Activated T-cell treated with anti-CD3 and anti-CD28 coated beads for 24 hours (primary cell): ENCODE measurements at places on chromosomes 2 and 18.

DNA sequence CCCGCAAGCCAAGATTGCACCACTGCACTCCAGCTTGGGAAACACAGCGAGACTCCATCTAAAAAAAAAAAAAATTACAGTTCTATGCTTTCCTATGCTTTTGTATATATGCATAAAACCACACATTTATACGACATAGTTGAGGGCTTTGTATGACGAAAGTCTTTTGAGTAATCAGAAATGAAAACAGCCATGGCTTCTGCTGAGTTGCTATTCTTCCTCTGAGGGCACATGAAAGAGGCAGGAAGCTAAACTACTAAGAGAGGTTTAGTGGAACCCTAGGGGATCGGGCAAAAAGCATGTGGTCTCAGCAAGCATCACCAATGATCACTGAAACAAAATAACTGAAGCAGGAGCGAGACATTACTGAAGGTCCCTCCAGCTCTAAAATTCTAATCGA lies 99.6 kb downstream of the ZAP70 start:
- no peak for DNase-seq

DNA sequence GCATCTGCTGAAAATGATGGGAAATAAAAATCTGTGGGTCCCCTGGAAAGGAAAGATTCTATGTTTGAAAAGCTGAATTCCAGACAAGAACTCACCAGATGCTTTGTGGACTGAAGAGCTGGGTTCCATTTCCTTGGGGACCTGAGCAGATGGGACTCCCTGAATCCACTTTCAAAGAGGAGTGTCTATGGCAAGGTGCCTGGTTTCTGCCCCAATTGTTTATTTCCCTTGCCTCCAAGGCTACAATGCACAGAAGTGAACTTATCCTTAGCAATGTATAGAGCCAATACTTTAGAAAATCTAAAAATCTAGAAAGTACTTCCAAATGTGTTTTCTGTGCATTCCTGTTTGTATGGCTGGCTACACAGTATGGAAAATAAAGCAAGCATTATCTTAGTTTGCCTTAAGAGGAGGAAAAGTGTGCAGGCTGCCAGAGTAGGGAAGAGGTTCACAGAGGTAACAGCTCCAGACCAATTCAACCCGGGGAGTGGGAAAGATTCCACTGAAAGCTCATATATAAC lies 420.5 kb downstream of the NRXN1 start:
- DNase-seq = no peak

GRCh38 chr2:223930103-223930976 lies 14.8 kb downstream of the WDFY1 start:
- DNase-seq = no peak

GRCh38 chr2:129336276-129336675 lies 643.2 kb upstream of the RAB6C start:
- no peak for DNase-seq

- no peak for DNase-seq
Observed at GRCh38 chr2:23198316-23199114, 186.5 kb upstream of the KLHL29 start.

- DNase-seq = no peak
Observed at GRCh38 chr2:154343282-154343681, 355.2 kb upstream of the KCNJ3 start.

- DNase-seq = no peak
Observed at GRCh38 chr2:126444512-126444911, 211.4 kb upstream of the GYPC start.

- DNase-seq = no peak
Observed at GRCh38 chr2:189952536-189953109, 109.9 kb downstream of the MSTN start.

DNA sequence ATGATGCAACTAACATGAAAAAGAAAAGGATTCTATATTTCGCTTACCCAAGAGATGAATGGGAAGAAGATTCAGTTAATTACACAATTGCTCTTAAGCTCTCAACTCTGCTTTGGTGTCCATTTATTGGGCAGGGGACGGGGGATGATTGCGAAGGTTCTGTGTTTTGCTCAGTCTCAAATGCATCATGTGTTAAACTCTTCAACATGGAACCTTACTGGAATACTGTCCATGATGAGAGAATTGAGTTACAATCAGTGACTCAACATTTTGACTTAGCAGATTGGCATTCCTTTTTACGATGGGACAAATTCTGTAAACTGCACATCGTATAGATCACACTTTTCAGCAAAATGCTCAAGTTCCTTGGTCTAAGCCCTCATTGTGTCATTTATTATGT lies 135.6 kb downstream of the RBMS1 start:
- no peak for DNase-seq

DNA sequence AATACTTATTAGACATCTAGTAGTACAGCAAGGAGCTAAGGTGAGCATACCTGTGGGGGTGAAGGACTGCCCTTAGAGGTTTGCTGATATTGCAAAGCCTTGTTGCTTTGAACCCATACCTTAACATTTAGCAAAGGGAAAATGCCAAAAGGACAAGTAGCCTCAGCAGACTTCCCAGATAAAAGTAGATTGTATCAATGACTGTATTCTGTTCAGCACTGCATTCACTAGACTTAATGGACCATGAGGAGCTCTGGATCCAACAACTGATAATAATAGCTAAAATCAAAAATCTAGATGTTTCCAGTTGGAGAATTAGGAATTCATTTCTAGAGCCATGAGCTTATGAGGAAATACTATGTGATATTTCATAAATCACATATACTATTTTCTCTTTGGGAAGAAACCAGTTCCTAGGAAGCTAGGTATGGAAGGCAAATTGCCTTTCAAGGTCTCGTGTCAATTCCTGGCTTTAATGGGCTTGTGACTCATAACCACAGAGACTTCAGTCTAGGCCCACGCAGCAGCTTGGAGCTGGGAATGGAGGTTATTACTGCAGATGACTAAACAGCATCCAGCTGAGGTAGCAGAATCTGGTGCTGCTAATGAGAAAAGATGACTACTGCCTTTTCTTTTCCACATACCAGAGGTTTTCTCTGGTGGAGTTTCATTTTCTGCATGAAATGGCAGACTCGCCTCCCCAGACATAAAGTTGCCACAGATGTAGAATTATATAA lies 191.2 kb upstream of the NABP1 start:
- no peak for DNase-seq

GRCh38 chr2:172340394-172340793 lies 87.0 kb upstream of the ITGA6 start:
- no peak for DNase-seq

- no peak for DNase-seq
Observed at GRCh38 chr18:7871560-7872456, 304.7 kb downstream of the PTPRM start.

- no peak for DNase-seq
Observed at GRCh38 chr2:213861638-213862037, 549.2 kb upstream of the VWC2L start.

DNA sequence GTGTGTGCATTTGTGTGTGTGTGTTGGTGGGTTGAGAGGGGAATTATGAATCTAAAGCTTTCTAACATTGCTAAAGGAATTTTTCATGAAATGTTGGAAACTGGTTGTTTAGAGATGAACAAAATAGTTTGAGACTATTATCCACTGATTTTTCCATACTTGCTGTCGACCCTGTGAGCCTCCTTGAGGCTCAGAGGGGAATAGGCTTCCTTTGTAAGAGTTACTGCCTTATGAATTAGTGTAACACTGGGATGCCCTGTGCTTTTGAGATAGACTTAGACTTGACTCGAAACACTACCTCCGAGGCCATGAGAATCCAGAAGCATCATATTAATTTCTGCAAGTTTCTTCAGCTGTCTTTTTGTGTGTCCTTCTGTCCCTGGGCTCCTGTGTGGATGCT lies 37.9 kb downstream of the AQP4 start:
- no peak for DNase-seq

DNA sequence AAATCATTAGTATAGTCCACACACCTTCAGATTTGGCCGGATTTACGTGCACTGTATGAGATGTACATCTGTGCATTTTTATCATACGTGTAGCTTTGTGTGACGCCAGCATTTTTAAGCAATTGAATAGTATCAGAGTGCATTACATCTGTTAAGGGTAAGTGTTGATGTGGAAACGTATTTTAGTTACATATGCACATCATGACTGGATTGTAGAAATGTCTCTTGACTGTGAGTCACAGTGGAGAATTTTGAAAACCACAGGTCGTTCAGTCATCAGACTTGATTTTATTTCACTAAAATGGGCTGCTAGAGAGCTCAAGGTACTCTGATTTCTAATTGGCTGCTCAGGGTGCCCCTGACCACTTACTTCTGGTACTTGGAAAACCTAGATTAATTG lies 5.4 kb upstream of the GPBAR1 start:
- no peak for DNase-seq

GRCh38 chr2:589281-590130 lies 87.7 kb downstream of the TMEM18 start:
- no peak for DNase-seq

GRCh38 chr2:16140771-16141640 lies 200.7 kb downstream of the MYCN start:
- DNase-seq = no peak

DNA sequence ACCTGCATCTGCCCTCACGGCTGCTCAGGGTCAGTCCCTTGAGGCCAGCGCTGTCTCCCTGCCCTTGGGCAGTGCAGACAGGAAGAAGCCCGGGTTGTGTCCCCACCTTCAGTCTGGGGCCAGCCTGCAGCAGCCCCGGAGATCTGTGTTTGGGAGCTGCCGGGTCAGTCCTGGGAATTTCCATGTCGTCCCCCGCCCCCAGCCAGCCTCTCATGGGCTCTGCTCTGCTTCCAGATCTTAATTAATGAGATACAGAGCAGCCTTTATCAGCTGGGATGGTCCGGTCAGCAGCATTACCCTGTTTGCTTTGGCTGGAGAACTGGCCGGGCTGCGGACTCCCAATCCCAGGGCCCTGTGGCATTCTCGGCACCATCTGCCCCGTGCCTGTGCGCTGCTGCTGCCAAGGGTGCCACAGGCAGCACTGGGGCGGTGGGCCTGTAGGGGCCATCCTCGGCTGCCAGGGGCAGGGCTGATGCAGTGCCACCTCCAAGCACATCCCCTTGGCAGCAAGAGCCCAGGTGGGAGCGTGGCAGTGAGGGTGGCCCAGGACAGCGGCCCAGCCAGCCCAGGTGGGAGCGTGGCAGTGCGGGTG lies 2.4 kb downstream of the BOK start:
- DNase-seq = no peak

DNA sequence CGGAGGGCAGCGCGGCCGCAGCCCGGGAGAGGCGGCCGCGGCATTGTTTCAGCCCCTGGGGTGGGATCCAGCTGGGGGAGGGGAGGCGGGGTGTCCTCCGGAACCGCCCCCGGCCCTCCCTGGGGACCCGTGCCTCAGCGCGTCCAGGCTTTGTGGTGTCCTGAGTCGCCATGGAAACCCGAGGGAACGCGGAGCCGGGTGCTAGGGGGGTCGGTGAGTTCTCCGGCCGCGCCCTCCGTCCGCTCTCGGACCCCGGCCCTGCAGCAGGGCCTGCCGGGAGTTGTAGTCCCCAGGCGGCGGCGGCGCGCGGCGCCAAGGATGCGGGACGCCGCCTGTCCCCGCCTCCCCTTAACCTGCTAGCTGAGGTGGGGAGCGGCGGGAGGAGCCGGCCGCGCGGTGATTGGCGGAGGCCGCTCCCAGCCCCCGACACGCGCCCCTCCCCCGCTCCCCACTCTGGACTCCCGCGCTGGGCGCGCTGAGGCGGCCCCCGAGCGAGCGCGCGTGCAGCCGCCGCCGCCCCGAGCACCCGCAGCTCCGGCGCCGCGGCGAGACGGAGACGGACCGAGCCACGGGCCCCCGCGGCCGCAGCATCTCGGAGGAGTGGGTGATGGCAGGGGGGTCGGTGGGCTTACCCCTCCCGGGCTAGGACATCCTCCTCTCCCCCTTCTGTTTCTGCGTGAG lies at the start of gene DPYSL5:
Gene DPYSL5 (plus strand): TSS at position 478 of the 681 bp plus-strand sequence. CDS start 50,368 bp downstream, outside the sequence.
- no peak for DNase-seq

DNA sequence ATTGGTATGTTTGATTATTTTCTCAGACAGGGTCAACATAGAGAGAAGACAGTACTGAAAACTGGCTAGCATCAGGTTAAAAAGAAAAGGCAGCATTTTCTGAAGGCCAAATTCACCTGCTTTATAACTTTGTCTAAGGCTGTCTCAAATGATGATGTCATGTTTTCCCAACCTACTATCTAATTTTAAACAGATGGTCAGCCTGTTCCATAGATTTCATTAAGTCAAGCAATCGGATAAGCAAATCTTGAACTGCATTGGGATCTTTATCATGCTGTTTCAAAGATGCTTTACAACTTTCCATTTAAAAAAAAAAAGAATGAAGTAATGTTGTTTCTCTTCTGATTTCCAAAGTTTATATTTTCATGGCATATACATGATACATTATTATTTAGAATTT lies 56.3 kb upstream of the SPOPL start:
- no peak for DNase-seq

- no peak for DNase-seq
Observed at GRCh38 chr2:158499383-158499782, 42.6 kb downstream of the PKP4 start.

DNA sequence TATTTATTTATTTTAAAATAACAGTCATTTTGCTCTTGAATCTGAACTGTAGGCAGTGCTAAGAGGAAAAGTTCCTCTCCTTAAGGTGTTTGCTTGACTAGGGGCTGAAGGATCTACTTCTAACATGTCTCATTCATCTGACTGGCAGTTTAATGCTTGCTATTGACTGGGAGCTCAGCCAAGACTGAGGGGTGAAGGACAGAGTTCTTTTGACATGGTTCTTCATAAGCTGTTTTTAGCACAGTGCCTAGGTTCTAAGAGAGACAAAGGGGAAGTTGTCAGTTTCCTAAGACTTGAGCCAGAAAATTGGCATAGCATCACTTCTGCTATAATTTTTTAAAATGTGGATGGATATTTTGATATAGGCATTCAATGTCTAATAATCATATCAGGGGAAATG lies 73.0 kb downstream of the COMMD1 start:
- DNase-seq = no peak

DNA sequence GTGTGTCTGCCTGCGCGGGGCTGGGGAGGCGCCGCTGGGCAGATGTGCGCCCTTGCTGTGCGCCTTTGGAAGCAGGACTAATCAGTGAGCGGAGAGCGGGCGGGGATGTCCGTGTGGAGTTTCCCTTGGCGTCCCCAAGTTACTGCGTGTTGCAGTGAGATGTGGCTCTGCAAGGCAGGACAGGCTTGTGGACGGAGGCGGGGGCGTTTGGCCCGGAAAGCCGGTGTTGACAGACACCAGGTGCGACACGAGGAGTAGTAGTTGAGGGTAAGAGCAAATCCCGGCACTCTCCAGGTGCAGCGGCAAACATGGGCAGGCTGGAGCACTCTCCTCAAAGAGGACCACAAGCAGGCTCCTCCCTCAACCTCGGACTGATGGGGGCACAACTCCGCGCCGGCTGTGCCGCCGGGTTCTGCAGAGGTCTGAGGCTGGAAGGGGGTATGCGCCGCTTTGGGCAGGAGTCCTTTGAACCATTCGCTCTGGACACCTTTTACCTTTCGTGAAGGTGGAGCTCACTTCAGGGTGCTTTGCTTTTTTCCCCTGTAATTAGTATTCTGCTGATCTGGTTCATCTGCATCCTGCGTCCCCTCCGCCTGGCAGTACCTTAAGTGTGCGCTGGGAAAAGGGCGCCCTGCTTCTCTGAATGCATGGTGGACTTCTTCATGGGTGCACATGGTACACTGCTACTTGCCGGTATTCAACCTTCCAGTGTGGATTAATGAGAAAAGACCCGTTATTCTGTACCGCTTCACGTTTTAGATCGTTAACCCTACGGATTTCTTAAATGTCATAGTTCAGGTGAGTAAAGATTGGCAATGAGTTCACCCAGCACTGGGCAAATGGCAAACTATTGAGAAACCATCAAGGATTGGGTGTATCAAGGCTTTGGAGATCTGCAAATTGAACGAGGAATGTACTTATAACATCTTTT lies 608 bp downstream of the CDH7 start:
- no peak for DNase-seq
